ENCODE measurements at places on chromosomes 11 and 22.

DNA sequence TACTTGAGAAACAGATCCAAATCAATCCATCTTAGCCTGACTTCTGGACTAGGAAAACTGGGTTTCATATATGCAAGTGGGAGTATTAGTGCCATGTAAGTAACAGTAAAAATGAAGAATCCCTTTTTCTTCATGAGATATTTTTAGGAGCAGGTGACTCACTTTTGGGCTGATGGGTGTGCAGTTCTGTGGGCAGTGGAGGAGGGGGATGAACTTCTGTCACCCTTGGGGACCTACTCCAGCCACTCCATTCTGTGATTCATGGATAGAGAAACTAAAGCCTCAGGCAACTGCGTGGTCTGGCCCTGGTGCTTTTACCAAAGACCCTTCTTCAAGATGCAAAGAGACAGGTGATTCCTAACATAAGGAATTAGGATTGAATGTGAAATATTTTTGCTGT is 208.6 kb upstream of the NARS2 start:
- DNase-seq, result no peak

DNA sequence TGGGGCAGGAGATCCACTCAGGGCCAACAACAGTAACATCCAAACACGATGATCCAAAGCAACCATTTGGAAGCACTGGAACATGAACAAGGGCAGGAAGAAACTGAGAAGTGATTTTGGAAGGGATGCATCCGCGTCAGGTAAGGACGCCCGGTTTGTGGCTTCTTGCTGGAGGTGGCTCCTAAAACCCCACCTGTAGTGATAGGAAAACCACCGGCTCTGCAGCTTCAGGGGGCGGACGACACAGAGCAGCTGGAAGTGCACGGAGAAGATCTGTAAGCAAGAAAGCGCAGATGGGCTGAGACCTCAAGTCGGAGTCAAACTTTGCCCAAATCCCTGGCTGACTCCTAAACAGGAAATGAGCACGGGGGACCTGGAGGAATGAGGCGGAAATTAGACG is 1066.1 kb downstream of the BRD1 start:
- DNase-seq, result no peak

DNA sequence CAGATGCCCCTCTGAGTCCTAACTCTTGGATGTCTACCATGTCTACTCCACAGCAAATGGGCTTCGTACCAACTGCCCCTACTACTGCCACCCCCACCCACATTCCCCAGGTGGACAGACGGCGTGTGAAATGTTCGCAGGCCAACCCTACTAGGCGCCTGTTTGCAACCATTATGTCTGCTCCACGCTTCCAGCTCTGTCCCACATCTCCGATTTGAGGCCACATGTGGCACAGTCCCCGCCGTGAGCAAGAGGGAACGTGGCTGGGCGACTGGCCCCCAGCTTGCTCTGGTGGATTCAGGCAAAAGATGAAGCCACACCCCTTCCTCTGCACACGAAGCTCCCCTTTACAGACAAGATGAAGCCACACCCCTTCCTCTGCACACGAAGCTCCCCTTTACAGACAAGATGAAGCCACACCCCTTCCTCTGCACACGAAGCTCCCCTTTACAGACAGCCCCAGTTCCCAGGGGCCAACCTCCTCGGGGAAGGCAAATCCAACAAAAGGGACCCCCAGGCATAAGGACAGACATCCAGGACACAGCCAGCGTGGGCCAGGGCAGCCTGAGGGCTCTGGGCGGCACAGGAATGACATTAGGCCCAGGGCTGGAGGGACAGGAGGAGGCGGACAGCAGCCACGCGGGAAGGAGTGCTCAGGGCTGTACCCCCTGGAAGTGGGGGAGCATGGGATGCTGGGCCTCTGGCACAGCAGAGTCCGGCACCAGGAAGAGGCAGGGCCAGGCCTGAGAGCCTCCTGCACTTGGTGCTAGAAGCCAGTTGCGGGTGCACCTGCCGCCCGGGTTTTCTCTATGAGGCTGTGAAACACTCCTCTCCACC is 106.2 kb downstream of the SHANK2 start:
- DNase-seq, result no peak

- no peak for DNase-seq
These were observed 159 bp downstream of the FZD4 start for GRCh38 chr11:86955111-86955360.

- DNase-seq, result no peak
These were observed 1217.9 kb downstream of the LRRC4C start for GRCh38 chr11:40241524-40242051.
